ENCODE measurements at places on chromosomes 1 and 21. TPM values are rescaled to one million over a fixed set of nuclear protein-coding genes. Genes with fewer than 3 reads are reported as not detected.

The RGS16 gene
- 2.2 TPM for total RNA-seq

The LCE3D gene
- not detected for total RNA-seq

The MPL gene
- total RNA-seq, result not detected

The S100A4 gene
- 0.98 TPM for total RNA-seq

The PPIAL4G gene
- total RNA-seq, result 0.25 TPM

Data from temporal lobe (tissue), 4 donors.